ENCODE measurements at places on chromosomes 4 and X.
A peak's percentile ranks its signal among the peaks of the same experiment; 100 is the strongest.

DNA sequence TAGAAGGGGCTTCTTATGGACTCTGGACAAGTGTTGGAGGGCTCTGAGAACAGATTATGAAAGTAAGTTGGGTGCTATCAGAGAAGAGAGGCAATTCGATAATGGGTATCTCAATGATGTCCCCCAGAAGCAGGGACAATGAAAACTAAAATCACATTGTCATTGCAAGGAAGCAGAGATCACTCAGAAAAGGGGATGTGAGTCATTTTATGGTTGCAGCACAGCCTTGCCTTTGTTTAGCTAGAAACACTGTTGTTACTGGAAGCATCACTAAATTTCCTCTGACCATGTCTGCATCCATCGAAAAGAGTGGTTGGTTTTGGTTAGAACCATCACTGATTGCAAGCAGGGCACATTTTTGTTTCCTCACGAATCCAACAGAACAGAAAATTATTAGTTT is 246.8 kb upstream of the NWD2 start:
- DNase-seq = no peak

DNA sequence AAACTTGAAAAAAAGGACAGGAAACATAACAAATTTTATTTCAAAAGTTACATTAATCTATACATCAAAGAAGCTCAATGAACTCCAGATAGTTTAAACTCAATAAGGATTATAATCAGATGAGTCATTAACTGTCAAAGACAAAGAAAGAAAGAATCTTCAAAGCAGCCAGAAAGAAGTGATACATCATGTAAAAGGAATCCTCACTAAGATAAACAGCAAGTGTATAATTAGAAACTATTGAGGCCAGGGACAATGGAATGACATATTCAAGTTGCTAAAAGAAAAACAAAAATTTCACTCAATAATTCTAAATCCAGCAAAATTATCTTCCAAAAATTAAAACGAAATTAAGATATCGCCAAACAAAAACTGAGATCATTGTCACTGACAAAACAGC is 161.6 kb upstream of the NWD2 start:
- peak; percentile 1 for DNase-seq

DNA sequence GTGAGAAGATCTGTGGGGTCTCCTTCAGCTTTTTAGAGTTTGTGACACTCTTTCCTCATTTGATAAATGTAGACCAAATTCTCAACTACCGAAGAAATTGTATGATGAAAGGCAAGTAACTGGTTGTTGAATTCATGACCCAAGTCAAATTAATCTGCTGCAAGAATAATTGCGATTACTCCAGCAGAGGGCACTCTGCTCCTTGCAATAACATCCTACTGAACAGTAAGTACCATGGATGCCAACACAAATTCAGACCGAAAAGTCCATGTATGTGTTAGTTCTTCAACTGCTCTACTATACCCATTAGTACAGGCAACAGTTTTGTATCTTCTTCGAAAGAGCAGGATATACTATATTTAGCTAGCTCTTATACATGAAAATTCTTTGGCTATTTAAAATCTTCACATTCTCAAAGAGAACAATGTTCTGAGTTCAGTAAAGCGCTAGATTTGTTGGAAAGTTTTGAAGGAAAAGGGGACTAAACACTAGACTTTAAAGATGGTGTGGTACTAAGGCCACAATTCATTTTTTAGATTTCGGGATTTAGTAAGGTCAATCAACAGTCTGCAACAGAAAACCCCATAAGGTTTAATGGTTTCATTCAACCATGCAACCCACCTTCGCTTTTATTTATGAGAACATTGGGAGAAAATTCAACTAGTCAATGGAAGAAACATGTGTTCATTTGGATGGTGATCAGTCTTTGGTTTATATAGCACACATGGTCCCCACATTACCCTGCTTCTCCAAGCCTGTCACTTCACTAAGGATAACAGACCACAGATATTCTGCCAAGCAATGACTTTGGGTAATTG is 105.4 kb upstream of the TBC1D9 start:
- DNase-seq = peak; percentile 81

- DNase-seq = no peak
Measured at GRCh38 chrX:1239681-1240142, 27.3 kb upstream of the CRLF2 start.

GRCh38 chr4:23737571-23737970 is 152.3 kb downstream of the PPARGC1A start:
- DNase-seq = peak; percentile 20

DNA sequence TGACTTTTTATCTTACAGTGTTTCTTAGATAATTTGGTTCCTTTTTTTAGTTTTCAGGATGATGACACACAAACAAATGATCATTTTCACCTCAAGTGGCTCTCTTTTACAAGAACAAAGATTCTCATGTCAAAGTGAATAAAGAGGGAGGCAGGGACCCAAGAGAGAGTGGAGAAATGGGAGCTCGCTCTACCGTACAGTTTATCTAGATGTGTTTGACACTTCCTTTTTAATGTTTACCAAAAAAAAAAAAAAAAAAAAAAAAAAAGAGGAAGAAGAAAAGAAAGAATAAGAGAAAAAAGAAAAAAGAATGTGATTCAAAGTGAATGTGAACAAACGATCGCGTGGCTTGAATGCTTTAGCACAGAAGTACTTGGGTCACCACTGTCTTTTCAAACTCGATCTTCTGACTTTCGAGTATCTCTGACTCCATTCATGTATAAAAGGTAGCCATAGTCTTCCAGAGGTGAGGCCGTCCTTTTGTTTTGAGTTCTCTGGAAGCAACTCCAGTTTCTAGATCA is 75.6 kb upstream of the GRXCR1 start:
- no peak for DNase-seq

Data from fibroblast of skin of back (primary cell).